Left lung (tissue), 14 donors: ENCODE measurements at places on chromosomes 13 and 19.
A peak's percentile ranks its signal among the peaks of the same experiment; 100 is the strongest.

DNA sequence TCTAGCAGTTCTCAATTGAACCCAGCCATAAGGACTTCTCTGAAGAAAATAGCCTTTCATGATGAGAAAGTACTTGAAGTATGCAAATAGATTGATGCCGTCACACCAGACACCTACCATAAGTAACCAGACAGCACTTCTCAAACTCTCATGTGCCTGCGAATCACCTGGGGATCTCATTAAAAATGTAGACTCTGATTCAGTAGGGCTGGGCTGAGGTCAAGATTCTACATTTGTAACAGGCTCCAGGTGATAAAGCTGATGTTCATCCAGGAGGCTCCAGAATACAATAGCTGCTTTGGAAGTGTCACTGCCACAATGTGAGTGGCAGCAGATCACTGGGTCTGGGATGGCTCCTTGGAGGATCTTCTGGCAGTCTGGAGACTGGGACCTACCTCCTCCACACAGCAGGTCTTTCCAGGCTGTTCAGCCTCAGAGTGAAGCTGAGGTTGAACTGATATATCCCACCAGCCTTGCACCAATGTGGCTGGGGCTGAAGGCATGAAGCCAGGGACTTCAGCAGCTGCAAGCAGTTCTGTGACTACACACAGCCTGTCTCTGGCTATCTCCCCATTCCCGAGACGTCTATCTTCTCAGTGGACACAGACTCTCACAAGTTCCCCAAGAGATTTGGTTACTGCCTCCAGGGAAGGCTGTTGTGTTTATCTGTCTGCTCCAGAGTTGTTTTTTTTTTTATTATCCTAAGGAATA, 9.1 kb downstream of the MBNL2 start:
- DNase-seq = no peak

DNA sequence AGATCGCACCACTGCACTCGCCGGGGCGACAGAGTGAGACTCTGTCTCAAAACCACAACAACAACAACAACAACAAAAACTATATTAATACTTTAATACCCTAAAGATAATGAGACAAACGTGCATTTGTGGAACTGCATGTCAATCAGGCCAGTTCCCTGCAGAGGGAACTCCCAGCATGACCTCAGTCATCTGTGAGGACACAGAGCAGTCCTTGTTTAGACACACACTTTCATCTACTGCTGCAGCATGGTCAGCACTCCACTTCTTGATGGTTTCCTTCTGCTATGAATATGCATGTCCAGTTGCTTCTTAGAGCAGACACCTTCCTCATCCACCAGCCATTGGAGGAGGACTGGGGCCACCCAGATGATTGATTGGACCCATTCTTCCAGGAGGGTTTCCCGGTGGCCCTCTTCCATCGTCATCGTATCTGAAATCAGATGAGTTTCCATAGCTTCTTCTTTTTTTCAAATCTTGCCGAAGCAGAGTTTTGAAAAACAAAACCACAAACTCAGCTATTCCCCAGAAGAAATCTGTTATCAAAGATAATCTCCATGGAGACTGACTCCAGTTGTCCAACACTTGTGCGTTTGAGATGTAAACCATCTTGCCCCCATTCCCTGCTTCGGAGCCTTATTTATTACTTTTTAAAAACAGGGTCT, 26.5 kb downstream of the ZNF607 start:
- DNase-seq = peak; percentile 40

DNA sequence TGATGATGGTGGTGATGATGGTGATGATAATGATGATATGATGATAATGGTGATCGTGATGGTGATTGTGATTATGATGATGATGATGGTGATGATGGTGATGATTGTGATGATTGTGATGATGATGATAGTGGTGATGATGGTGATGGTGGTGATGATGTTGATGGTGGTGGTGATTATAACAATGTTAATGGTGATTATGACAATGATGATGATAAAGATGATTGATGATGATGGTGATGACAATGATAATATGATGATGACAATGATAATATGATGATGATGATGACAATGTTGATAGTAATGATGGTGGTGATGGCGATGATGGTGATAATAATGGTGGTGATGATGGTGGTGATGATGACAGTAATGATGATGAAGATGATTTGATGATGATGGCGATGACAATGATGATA, 34.1 kb upstream of the ZNF536 start:
- no peak for DNase-seq

DNA sequence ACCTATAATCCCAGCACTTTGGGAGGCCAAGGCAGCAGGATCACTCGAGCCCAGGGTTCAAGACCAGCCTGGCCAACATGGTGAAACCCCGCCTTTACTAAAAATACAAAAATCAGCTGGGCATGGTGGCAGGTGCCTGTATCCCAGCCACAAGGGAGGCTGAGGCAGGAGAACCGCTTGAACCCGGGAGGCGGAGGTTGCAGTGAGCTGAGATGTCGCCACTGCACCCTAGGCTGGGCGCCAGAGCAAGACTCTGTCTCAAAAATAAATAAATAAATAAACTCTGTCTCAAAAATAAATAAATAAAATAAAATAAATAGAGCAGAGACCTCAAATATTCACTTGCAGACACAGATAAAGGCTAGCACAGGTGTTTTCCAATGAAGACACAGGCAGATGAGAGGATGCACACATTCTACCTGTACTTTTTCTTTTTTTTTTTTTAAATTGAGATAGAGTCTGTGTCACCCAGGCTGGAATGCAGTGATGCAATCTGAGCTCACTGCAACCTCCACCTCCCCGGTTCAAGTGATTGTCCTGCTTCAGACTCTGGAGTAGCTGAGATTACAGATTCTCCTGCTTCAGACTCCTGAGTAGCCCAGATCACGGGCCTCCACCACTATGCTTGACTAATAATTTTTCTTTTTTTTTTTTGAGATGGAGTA, 2.7 kb upstream of the RPS16 start:
- no peak for DNase-seq

DNA sequence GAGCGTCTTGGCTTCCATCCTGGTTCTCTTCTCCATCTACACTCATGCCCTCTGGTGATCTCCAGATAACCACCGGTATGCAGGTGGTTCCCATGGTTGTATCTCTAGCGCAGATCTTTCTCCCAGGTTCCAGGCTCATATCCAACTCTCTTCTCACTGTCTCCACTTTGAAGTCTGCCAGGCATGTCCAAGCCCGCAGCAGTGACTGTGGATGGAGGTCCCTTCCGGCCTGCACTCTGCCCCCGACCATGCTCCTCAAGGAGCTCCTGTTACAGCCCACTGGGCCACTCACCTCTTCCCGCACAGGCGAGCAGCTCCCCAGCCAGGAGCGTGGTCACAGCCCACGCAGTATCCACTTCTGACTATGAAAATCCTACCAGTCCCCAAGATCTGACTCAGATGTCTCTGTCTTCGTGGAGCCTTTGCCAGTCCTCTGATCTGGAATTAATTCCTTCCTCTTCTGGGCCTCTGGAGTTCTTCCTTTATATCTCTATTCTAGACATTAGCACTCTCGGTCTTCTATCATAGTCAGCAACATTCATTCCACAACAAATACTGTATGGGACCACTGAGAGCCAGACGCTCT, 100.2 kb downstream of the TEX26 start:
- no peak for DNase-seq

DNA sequence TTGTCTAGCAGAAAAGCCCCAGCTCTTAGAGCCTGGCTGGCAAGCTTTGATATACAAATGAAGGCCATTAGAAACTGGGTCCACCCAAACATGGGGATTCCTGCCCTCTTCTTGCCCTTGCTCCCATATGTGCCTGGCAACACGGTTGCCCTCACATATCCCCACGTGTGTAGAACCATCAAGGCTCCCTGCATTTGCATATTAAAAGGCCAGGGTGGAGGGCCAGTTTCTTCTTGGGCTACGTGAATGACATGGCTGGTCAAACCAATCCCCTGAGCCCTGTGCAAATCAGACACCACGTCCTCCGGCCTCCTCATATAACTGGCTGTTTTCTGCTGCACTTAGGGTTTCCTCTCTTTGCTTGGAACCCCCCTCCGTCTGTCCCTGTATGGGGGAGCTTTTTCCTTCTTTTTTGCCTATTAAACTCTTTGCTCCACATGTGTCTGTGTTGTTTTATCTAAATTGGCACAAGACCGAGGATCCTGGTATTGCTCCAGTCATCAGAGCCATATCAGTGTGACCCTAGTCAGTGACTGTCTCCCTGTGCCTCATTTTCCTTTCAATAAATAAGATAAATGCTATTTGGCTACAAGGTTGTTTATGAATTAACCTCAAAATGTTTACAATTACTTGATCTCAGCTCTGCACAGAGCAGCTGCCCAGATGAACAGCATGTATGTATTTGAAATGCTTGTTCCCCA, 30.3 kb upstream of the CEACAM1 start:
- DNase-seq = no peak
